Activated CD4-positive, alpha-beta T cell treated with anti-CD3 and anti-CD28 coated beads, Interleukin-2, amount 10 ng/mL, durations not matched to agents 7 days and 5 days (primary cell): ENCODE measurements at places on chromosomes 1 and 21. TPM values are rescaled to one million over a fixed set of nuclear protein-coding genes. Genes with fewer than 3 reads are reported as not detected.

DNA sequence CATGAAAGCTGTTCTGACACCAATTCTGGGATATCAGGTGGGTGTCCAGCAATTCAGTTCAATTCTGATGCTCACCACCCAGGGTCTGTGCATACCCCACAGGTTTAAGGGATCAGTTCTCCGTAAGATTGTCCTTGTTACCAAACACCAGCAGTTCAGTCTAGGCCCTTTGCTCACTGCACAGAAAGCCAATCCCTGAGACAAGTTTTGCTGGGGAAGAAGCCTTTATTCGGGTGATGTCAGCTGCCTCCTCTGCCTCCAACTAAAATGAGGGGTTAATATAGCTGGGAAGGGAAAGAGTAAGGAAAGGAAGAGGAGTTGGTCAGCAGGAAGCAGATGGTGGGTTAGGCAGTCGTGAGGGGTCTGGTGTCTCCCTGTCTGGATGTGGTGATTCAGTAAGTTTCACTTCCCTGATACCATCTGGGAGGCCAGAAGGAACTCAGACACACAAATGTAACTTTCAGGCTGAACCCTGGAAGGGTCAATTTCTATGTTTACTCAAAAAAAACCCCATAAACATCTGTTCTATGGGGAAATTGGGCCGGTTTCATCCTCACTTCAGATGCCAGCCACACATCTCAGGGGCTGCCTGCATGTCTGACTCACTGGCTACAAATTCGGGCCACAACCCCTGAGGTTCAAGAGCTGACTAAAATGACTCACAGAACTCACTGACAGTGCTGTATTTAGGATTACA lies 83.3 kb upstream of the PGBD5 start:
- DNase-seq = no peak

DNA sequence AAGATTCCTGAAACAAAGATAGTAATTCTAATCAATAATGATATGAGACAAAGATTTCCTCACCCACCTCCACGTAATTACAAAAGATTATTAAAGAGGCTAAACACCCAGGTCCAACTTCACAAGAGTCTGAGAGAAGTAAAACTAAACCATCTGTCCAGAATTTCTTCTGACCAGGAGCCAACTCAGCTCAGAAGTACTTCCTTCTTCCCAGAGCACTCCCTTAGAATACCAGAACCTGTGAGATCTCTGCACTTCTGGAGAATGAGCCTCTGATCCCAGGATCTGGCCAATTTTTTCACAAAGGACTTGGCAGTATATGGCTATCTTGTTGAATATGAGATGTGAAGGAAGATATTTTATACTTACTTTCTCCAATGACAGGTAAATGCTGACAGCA lies 120.6 kb upstream of the PALMD start:
- no peak for DNase-seq

The ITLN2 gene
- not detected for total RNA-seq

The ALX3 gene
- not detected for total RNA-seq

The TCHHL1 gene
- total RNA-seq = not detected
